ENCODE measurements at places on chromosomes 16 and 17.

GRCh38 chr16:48335961-48336360, 49.3 kb downstream of the SIAH1 start:
- DNase-seq = no peak

DNA sequence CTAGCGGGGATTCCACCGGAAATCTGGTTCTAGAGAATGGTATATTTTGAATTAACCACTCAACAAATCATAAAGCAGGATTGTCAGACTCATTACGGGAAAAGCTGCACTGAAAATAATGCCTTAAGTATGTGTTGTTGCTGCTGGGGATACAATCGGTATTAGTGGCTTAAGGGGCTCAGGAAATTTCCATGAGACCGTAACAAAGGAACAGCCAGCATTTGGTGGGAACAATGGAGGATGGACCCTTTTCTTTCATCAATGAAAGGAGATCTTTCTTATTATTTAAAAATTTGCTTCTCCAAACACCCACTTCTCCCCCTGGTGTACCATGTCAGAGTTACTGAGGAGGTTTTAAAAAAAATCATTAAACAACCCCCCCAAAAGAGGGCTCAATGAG, 342.6 kb upstream of the ZFHX3 start:
- DNase-seq = no peak

DNA sequence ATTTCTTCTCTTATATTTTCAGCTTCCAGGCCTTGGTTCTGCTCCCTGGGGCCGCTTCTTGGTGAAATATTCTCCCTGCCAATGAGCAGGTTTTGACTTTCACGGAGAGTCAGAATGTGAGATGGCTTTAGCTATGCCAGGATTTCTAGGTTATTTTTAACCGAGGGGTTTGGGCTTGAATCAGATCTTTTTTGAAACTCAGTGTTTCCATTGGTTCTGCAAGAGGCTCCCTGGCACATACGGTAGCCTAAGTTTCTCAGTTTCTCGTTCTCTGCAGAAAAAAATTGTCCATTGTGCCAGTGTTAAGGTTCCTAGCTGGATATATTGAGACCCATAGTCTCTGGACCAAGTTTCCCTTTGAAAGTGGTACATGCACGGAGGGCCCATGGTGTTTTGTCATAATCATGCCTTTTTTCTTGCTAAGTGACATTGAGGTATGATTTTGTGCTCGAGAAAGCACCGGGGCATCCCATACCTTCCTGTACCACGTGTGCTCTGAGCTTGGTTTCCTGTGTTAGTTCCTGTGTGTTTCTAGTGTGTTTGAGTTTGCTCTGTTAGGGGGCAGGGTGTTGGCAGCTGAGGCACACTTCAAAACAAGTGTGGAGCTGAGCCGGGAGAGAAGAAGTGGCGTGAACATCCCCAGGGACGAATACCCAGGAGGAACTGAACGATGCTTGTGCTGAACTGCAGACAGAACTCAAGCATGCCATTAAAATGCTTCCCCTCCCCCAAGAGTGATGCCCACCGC, 127.2 kb downstream of the HS3ST3B1 start:
- DNase-seq = peak; percentile 8

DNA sequence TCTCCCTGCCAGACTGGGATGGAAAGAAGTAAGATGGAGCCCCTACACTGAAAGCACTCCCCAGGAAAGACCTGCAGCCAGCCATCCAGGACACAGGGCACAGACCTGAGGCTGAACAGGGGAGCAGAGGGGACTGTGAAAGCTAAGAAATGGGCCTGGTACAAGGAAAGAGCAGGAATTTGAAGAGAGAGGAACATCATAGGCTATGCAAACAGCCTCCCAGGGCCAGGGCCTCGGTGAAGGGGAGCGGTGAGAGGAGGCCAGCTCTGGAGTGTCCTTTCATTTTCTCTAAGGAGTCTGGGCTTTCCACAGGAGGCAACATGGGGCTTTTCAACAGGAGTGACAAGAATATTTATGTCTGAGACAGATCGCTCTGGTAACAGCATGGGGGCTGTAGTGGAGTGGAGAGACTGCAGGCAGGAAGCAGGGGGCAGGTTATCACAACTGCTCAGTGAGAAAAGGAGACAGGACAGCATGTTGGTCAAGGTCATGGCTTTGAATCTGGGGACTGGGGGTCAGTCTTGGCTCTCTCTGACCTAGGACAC, 50.1 kb downstream of the TOM1L2 start:
- no peak for DNase-seq

DNA sequence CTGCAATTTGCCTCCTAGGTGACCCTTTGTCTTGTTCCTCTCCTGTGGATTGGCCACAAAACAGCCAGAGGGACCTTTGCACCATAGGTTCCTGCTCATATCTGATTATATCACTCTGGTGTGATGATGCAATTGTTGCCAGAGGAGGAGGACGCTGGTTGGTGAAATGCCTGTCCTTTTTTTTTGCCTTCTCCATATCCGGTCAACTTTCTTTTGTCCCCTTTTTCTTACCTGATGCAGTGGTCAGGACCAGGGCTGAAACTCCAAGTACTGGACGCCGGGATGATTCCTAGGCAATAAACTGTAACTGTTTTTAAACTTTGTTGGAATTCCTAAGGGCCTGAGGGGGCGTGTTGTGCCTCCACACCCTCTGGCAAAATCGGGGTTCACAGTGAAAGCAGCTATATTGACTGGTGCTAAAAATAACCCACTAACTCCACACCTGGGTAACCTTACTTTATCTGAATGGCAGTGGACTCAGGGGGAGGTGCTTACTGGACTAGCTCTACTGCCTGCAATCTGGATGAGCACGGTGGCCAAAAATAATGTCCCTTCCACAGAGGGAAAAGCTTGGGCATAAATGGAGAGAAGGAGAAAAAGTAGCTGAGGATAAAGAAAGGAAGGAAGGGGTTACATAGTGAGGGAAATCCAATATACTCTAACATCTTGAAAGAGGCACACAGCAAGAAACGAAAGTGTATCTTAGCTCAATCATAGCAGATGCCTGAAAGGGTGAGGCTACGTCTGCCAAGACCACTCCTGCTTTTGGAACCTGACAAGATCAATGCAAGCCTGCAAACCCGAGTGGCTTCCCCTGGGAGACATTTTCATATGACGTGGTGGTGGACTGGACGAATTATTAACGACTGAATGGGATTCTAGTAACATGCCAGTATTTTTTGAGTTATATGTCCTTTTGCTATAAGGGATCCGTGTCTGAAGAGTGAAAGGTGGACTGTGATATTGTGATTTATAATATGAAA, 28.4 kb upstream of the ZNF423 start:
- DNase-seq = no peak

DNA sequence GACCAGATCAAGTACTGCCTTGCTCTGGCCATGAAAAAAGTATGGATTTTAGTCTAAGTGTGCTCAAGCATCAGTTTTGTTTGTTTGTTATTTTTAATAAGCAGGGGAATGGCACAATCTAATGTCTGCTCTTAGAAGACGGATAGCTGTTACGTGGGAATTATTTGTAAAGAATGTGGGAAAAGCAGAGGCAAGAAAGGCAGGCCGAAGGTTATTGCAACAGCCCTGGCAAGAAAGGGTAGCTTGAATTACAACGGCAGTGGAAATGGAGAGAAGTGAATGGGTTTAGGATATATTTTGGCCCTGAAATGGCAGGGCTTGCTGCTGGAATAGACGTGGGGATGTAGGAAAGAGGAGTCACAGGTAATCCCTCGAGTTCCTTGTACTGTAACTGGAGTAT, 987 bp upstream of the HASPIN start:
- DNase-seq = no peak

- DNase-seq = no peak
Measured at GRCh38 chr16:9128346-9129342, 37.2 kb downstream of the HAPSTR1 start.

DNA sequence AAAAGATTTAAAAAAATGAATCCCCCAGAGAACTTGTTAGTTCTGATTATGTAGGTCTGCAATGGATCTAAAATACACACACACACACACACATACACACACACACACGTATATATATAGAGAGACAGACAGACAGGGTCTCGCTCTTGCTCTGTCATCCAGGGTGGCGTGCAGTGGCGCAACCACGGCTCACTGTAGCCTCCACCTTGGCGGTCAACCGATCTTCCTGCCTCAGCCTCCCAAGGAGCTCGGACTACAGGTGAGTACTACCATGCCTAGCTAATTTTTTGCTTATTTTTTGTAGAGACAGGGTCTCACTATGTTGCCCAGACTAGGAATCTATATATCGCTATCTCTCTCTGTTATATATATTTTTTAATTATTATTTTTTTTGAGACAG, 33.4 kb downstream of the GJC1 start:
- DNase-seq = no peak

Measured in stimulated activated CD8-positive, alpha-beta memory T cell treated with anti-CD3 and anti-CD28 coated beads, Interleukin-4, amount 100 ng/mL, for 1 hour (primary cell).